ENCODE measurements at places on chromosomes 3 and 15.
A peak's percentile ranks its signal among the peaks of the same experiment; 100 is the strongest.

GRCh38 chr3:52221563-52222318 lies 3.7 kb downstream of the TLR9 start:
- DNase-seq: no peak

DNA sequence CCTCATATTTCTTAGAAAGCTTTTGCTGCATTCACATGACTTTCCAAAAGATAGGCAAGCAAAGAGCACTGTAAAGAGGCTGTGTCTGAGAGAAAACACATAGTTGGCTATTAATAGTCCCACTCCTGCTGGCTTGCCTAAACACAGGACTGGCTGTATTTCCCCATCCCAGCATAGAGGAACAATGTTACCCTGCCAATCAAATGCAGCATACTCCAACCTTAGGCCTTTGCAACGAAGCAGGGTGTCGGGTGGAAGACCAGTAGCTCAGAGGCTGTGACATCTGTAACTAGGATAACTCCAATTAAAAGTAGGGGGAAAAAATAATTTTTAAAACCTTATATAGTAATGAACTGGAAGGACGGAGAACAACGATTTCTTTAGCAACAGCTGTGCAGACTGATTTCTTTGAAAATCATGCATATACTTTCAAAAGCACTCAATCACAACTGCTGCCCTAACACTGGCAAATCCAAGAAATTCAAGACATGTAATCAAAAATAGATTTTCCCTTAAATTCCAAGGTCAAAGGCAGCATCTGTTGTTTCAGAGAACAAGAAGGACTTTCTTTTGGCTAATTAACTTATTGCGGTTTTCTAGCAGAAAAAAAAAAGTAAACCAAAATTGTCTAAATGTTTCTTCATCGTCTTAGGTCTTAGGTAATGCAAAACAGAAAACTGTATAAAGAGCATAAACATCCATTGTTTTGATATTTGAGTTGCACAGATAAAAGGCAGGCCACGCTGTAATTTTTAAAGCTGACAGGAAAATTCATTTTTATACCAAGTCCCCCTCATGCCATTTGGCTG lies 139.3 kb downstream of the TNIK start:
- DNase-seq: no peak

- DNase-seq: no peak
Observed at GRCh38 chr15:74978503-74978902, 16.9 kb upstream of the SCAMP5 start.

DNA sequence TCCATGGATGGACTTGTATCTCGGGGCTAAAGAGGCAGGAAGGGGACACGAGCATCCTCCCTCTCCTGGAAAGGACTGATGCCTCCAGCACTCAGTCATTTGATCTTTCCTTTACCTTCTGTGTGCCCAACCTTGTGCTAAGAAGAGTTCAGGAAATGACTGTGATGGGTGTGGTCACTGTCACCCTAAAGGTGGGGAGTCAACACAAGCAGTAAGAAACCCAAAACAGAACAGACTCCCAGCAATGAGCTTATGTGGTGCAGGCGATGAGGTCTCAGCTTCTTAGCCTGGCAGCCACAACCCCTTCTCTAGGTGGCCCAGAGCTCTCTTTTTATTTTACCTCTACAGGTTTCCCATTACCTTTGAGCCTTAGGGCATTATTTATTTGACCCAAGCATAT lies 3.8 kb downstream of the MPI start:
- DNase-seq: no peak

GRCh38 chr15:62296756-62297507 lies 131.8 kb upstream of the C2CD4B start:
- no peak for DNase-seq

GRCh38 chr15:88950600-88951160 lies 37.5 kb upstream of the MFGE8 start:
- DNase-seq: no peak

DNA sequence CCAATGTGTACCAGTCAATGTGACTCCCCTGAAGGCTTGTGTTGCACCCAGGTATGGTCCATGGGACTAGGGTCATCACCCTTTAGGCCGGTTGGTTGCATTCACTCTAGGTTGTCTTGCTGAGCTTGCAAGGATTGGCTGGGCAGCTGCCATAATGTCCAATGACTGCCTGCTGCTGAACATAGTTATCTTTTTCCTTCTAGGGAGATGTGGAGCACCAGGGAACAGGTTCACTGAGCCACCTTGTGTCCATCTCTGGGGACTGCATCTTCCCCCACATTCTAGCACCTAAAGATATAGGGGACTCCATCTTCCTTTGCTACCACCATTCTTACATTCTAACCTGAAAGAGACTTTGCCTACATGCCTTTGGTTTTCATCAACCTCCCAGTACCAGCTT lies 580.4 kb upstream of the TBL1XR1 start:
- DNase-seq: peak; percentile 85

GRCh38 chr3:182957676-182958266 lies 22.6 kb downstream of the DCUN1D1 start:
- no peak for DNase-seq

GRCh38 chr3:143124601-143125520 lies 5.3 kb downstream of the CHST2 start:
- DNase-seq: no peak

- DNase-seq: peak; percentile 46
Observed at GRCh38 chr15:89052474-89052873, 35.8 kb upstream of the ABHD2 start.

DNA sequence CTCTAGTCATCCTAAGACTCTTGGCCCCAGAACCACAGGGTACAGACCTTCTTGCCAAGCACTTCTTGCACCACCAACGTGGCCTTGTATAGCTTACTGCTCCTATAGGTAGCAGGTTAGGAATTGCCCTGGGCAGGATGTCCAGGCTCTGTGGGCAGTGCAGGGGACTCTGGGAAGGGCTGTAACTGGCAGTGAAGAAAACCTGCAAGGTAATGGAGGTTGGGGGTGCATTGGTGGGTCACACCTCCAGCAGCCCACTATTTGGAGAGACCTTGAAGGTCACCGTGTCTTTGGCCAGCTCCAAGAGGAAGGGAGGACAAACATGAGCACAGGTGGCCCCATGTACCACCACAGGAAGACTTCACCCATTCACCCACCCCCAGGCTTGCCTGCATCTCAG lies 21.3 kb upstream of the XYLB start:
- no peak for DNase-seq

DNA sequence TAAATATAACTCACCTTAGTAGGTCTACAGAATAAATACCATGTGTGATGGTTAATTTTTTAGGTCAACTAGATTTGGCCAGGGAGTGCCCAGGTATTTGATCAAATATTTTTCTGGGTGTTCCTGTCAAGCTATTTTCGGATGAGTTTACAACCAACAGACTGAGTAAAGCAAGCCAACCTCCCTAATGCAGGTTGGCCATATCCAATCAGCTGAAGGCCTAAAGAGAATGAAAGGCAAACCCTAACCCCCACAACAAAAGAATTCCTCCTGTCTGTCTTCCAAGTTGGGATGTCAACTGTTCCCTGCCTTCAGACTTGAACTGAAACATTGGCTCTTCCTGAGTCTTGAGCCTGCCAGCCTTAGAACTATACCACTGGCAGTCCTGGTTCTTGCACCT lies 28.6 kb downstream of the TASOR start:
- no peak for DNase-seq

DNA sequence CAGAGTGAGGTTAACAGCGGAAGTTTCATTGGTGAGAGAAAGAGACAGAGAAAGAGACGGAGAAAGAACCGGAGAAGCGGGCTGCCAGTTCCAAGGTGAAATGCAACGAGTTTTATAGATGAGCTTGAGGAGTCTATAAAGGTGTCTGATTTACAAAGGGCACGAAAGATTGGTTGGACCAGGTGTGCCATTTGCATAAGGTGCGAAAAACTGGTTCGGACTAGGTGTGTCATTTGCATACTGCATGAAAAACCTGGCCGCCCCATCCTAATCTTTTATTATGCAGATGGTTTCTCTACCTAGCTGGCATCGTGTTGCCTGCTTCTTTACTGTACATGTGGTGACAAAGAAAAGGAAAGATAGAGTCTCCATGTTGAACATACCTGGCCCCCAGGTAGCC lies 253.8 kb upstream of the IGF1R start:
- no peak for DNase-seq

- DNase-seq: no peak
Observed at GRCh38 chr3:85796140-85796539, 837.4 kb downstream of the CADM2 start.

- DNase-seq: peak; percentile 21
Observed at GRCh38 chr3:65342084-65342683, 654.4 kb upstream of the ADAMTS9 start.

DNA sequence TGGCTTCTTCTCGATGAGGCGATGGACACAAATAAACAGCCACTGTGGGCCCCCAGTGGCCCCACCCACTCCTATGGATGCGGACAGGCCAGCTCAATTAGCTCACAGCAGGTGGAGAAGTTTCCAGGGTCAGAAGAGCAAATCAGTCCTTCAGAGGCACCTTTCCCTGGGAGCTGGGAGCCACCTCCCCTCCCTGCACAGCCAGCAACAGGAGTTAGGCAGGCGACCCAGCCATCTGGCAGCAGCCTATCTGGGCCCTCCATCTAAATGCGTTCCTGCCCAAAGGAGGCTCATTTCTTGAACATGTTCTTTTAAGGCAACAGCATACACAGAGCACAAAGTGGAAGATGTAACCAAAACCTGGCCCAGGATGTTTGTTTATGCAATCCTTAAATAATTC lies 211.9 kb upstream of the ARRDC4 start:
- DNase-seq: no peak

- no peak for DNase-seq
Observed at GRCh38 chr15:22918056-22918455, 62.1 kb downstream of the CYFIP1 start.

GRCh38 chr15:89136818-89137772 lies 48.8 kb downstream of the ABHD2 start:
- no peak for DNase-seq

GRCh38 chr3:165233501-165234195 lies 37.5 kb upstream of the SLITRK3 start:
- DNase-seq: no peak

DNA sequence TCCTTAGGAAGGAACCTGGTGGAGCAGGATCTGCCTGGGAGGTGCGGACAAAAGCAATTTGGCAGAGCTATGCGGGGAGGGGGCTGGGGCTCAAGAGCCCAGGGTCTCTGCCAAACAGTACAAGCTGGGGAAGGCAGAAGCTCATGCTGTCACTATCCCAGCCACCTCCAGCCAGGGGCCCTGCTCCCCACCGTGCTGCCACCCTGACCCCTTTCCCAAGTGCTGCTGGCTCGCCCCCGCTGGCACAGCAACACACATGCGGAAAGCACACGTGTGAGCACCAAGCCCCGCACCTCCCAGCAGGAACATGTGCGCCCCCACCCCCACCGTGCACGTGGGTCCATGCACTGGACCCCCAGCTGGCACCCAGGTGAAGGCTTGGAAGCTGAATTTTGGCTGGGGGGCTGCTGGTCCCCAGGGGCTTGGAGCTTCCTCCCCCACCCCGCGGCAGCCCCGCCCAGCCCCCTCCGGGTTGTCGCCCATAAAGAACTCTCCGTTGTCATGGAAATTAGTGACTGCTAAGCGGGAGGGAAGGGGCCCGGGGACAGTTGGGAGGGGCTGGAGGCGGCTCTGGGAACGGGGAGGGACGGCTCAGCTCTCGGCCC lies 742 bp downstream of the CAMKV start:
- no peak for DNase-seq

DNA sequence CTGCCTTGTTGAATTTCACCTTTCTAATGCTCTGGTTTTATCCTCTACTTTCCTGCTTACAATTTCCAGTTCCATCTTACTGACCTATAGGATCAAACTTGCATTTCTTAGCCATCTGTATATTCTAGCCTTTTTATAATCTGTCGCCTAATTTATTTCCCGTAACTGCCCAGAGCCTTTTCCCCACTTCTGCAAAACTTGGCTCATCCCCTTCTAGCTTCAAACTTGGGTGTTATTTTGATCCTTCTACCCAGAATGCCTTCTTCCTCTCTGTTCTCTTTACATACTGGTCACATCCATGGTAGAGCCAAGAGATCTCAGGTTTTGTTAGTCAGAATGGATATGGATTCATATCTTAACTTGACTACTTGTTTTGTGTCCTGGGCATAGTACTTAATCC lies 2.6 kb downstream of the SACM1L start:
- DNase-seq: peak; percentile 26

DNA sequence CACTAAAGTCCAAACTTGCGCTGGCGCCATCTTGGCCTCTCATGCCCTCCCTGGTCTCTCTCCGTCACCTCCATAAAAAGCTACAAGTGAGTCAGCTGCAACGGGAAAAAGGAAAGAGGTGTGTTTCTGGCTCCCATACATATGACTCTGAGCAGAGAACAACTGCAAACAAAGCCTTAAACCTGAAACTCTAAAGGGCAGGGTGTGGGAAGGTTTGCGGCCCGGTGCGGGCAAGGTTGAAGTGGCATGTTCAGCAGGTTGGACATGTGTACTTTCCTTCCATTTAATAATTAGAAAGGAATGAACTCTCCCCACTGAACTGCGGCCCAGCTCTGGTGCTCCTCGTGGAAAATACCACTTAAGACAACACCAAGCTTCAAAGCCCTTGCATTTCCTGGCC lies 59.0 kb upstream of the PPARG start:
- no peak for DNase-seq
